Inflammatory macrophage treated with lipopolysaccharide for 4 hours (primary cell): ENCODE measurements at places on chromosomes 12 and 14.

DNA sequence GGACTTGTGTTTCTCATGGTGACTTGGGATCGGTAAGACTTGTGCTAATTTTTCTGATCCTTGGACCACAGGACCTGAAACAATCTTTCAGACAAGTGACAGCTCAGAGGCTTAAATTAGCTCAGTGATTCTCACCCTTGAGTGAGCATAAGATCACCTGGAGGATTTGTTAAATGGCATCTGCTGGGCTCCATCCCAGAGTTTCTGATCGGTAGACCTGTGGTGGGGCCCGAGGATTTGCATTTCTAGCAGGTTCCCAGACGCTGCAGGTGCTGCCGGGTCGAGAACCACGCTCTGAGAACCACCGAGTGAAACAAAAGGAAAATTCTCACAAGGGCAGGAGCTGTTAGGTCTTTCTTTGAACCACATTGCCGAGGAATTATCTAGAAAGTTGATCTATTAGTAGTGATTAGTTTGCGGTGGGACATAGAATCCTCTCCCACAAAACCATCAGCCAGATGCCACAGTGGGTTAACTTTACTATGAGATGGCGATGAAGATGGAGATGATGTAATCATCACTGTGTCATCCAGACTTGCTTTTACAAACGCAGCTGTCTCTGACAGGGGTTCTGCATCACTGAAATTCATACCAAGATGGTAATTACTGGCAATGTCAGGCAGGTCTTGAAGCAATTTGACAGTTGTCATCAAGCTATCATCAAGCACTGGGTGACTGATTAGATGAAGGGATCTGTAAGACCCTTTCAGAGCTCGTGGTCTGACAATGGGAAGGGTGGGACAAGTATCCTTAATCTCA lies 184.0 kb downstream of the AACS start:
- DNase-seq = no peak

- DNase-seq = peak; percentile 15
Measured at GRCh38 chr12:96907671-96908422, 790 bp downstream of the NEDD1 start.

DNA sequence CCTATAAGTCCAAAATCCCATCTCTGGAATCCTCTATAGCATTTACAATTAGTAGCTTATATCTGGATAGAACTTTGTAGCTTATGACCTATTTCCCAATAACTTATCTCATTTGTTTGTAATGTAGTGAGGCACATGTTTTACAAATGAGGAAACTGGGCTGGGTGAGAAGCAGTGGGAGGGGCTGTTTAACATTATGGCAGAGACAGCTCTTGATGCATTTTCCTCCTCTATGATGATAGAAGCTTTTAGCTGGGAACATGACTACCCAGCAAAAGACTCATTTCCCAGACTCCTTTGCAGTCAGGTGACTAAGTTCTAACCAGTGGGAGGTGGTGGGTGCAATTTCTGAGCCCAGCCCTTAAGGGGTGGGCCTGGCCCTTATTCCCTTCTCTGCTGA lies 179.7 kb downstream of the TTC8 start:
- peak; percentile 91 for DNase-seq

DNA sequence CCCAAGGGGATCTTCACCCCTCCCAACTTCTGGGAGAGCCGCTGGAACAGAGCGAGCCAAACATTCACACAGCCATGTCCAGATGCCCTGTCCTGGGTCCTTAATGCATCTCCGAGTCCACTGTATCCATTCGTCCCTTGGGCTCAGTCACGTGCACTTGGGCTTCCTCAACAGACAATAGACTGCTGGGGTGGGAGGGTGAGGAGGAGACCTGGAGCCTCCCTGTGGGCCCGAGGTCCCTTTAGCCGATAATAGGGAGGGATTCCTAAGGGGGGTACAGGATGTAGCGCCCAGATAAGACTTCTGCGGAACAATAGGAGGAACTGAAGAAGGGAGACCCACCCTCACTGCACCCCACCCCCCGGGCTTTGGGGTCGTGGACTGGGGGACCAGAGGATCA lies 6.7 kb downstream of the ARHGEF25 start:
- DNase-seq = no peak

DNA sequence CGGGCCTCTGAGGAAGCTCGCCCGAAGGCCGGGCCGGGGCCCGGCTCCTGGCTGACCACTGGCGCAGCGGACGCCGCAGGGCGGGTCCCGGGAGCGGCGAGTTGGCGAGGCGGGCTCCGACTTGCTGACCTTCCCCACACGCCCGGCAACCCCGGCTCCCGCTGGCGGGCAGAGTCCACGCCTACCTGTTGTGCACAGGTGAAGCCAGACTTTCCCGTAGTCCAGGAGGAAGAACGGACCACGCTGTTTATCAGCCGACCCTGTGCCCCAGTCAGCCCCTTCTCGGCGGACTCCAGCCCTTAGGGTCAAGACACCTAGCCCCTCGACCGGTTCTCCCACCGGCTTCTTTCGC lies 407 bp downstream of the HEATR5A start:
- peak; percentile 67 for DNase-seq
